Ecto neural progenitor cell (in vitro differentiated cells): ENCODE measurements at places on chromosomes 1 and 21.
A peak's percentile ranks its signal among the peaks of the same experiment; 100 is the strongest.

DNA sequence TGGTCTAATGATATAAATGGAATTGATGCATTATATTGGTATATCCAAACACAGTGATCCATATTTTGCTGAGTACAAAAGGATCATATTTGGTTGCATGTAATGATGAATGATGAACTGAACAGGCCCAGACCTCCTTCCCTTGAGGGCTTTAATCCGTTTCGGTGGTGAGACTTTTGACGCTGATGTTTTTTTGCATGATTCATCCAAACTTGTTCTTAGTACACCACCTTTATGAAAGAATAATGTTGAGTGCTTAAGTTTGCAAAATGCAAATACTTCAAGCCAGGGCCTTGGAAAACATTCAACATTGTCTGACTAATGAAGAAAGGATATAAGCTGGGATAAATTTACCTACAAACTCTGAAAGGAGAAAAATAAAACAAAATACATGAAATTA lies 19.2 kb downstream of the HOOK1 start:
- no peak for DNase-seq

DNA sequence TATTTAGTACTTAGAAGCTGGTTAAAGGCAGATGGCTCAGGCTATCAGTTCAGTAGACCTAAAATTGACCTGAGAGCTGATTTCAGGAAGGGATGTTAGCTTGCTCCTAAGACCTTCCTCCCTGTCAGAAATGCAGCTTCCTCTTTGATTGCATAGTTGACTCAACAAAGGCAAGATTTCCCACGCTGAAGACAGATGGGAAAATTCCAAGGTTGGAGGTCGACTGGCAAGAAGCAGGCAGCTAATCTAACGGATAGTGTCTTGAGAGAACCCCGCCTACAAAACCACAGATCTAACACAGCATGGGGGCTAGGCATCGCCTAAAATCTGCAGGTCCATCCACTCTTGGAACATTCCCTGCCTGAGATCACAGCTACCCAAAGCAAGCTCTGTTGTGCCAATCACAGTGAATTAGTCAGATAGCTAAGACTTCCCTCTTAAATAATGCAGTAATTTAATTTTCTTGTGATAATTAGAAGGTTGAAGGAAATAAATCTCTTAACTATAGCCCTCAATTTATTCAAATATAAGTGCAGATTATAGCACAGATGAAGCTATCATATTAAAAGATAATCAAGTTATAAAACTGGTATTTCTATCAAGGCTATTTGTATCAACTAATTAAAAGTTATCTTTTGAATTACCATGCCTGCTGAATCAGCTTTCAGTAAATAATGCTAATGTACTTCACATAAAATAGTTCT lies 357.8 kb upstream of the SGIP1 start:
- peak; percentile 50 for DNase-seq

DNA sequence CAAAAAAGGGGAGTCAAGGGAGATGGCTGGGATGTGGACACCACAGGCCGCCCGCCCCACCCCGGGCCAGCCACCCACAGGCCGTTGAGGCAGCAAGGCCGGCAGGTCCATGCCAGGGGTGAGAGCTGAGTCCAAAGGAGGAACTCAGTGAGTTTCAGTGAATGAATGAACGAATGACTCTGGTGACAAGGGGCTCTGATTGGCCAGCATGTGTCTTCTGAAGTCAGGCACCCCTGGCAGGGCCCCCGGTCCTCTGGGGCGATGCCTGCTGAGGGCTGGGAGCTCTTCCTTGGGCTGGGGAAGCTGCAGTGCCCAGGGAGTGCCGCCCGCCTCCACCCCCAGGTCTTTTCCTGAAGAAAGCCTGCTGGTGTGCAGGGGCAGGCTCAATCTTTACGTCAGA lies 236.1 kb upstream of the VAMP3 start:
- no peak for DNase-seq

DNA sequence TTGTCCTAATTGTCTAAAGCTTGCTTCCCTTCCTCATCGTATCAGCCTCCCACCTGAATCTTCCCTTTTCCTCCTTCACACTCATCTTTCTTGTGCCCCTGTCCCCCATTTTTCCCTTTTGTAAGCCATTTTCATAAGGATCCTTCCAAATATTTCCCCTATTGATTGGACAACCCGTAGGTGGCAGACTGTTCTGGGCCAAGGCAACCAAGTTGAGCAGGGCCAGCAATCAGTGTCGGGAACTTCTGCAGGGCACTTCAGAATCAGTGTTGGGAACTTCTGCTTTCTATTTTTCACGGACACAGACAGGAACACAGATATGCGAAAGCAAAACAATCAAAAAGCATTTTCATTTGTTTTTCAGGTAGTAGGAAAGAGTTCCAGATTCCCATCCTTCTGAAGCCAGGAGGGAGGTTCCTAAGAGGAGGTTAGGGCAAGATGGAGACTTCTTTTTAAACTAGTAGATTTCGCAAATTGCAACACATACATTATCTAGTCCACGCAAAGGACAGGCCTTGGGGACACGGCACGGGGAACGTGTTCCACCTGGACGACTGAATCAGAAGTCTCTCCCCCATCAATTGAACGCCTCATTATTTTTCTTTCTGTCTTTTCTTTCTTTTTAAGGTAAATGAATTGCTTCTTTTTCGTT lies 691 bp upstream of the MPZL1 start:
- no peak for DNase-seq

DNA sequence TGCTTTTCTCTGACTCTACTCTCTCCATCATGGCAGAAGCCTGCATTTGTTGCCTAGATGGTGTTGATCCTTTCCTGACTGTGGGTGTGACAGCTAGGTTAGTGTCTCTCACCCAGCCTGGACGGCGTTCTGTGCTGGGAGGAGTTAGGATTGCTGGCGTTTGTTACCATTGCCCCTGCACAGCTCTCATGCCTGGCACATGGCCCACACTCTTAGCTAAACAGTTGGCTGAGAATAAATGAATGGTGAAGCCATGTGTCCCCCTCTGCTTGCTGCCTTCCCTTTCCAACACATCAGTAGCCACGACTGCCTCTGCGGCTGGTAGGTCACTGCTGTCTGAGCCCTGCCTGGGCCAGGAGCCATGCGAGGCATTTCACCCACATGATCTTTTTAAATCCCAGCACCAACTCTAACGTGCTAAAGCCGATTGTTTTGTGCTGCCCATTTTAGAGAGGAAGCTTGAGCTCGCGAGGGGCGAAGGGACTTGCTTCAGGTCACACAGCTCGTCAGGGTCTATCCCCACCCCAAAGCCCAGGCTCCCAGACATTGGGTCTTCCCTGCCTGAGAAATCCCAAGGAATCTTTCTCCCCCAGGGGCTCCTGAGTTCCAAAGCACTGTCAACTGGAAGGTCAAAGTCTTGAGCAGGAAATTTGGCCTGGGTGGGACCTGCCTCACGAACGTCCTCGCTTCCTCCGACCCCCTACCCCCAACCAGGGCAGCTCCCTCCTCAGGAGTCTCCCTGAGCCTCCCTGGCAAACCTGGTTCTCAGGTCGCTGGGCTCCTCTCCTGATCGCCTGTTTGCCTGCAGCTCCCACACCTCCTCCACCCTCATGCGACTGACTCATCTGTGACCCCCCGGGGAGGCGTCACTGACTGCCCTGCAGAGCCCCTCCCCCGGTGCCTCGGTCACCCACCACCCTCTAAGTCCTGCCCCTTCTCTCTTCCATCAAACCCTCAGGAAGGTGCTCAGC lies 271.7 kb upstream of the C1orf174 start:
- DNase-seq, result peak; percentile 36

DNA sequence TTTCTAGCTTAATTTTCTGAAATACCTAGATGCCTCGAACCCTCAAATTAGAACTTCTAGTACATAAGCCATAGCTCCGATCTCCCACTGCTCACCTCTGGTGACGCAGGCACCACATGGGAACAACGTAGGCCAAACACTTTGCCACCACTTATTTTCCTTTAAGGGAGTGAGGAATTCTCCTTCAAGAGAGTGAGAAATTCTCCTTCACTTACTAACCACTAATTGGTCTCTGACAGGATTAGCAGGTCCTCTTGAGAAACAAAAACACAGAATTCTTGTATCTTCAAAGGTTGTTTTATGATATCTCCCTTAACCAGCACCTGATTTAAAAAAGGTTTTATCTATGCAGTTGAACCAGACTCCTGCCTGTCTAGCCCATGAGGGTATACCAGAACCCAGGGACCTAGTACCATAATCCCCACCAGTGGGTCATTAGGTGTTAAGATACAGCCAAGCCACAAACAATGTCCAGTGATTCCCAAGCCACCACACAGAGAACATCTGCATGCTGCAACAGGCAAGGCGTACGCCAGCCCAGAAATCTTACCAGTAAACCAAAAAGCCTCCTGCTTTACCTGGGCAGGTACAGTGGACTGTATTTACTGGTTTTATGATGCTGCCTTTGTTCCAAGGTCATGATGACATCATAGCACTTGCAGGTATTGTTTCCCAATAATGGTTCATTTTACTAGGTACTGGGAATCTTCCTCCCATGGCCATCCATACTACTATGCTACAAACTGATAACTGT lies 20.3 kb upstream of the CXADR start:
- DNase-seq, result no peak

- DNase-seq, result no peak
Observed at GRCh38 chr1:66943361-66943969, 18.7 kb downstream of the MIER1 start.

GRCh38 chr1:85623061-85623471 lies 42.5 kb downstream of the CCN1 start:
- no peak for DNase-seq

DNA sequence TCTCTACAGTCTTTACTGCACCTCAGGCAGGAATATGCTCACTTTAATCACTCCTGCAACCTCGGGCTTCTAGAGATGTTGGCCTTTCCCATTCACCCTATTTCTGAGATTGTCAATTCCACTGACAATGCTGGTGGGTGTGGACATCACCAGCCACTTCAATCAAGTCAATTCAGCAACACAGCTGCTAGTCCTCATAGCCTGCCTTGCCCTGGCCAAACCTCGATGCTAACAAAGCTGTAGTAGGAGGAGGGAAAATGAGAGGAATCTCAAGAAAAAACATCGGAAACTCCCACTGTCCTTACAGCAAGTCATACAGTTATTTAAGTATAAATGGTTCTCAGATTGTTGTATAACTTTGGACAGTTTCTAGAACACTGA lies 155.0 kb downstream of the KCNH1 start:
- DNase-seq, result no peak

DNA sequence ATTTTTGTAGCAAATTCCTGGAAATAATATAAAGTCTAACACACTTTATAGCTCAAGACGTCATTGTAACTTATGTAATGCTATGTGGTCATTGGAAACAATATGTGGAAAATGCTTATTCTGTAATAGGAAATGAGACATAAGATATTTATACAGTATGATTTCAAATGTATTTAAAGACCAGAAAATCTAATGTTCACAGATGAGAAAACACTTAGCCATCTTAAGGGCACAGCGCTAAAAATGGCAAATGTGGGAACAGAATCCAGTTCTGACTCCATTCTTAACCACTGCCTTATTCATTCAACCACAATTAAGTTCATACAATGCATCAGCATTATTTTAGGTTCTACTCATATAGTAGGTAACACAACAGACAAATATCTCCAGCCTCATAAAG lies 12.5 kb downstream of the CSDE1 start:
- DNase-seq, result no peak

DNA sequence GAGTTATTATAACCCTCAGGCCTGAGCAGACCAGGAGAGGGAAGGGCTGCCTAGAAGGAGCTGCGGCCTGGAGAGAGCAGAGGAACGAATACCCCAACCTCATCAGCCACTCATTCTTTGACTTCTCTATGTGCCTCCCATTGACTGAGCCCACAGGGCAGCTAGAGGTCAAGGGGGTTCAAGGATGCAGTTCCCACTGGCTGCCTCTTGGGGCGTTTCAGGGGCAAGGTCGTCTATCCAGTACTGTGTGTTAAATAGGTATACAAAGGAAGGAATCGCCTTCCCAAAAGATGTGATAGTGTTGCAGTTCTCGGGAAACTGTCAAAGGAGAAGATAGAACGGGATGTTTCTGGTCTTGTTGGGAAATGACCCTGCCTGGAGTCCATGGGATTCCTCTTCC lies 250.6 kb downstream of the PRDM2 start:
- no peak for DNase-seq

GRCh38 chr1:44073528-44073927 lies 42.3 kb upstream of the SLC6A9 start:
- DNase-seq, result no peak

DNA sequence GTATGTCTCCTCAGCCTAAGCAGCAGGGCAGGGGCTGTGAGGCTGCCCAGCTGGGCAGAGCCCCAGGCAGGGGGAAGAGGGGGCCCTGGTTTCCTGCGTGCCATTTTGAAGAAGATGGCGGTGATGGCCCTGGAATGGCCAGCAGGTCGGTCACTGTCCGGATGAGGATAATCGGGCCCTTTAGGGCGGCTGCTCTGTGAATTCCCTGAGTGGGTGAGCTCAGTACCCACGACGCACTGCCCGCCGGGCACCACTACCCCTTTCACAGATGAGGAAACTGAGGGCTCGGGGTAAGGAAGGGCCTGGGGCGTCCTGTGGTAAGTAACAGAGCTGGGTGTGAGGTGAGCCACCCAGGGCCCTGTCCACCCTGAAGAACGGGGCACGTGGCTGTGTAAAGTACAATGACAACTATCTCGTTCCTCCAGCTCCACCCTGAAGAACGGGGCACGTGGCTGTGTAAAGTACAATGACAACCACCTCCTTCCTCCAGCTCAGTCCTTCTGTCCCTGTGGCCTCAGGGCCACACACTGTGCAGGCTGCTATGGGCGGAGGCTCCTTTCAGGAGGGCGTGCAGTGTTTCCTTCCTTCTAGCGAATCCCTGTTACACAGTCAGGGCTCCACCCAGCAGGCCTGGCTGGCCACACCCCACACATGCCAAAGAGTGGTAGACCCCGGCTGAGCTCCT lies 23.2 kb downstream of the ITGB2 start:
- DNase-seq, result peak; percentile 70

DNA sequence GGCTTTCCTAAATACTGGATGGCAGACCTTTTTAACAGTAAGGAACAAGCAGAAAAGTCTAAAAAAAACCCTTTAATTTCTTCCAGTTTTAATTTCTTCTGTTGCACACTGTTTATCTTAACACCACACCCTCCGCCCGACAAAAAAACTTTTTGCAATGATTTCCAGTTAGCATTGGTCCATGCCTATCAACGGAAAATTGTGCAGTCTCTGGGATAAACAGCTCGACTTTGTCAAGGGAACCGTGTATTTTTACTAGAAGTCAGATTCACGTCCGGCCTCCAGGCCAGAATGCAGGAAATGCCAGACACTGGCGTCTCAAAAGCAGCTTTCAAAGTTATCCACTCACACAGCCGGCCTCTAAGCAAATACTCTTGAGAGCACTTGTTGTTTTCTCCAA lies 378 bp upstream of the NUP210L start:
- DNase-seq, result no peak

GRCh38 chr1:29171089-29171488 lies 10.6 kb downstream of the SRSF4 start:
- no peak for DNase-seq

DNA sequence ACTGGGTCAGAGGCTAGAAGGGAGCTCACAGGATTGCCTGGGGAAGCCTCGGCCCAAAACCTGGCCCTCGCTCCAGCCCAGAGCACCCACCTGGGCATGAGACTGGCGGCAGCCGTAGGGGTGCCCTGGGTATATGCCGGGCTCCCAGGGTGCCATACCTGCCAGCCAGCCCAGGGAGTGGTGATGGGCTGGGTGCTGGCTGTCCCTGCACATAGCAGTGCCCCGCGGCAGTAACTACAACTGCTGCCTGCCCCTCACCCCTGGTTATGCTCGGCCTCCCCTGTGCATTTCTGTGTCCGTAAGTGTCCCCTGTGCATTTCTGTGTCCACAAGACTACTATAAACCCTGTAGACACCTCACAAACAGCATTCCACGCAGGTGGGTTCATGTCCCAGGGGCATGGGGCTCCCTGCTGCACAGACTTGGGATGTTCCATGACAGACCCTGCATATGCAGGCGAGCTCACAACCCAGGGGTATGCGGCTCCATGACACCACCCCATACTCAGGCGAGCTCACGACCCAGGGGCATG lies 5.8 kb upstream of the SPATC1L start:
- DNase-seq, result peak; percentile 39
